ENCODE measurements at places on chromosomes 3 and 15.

DNA sequence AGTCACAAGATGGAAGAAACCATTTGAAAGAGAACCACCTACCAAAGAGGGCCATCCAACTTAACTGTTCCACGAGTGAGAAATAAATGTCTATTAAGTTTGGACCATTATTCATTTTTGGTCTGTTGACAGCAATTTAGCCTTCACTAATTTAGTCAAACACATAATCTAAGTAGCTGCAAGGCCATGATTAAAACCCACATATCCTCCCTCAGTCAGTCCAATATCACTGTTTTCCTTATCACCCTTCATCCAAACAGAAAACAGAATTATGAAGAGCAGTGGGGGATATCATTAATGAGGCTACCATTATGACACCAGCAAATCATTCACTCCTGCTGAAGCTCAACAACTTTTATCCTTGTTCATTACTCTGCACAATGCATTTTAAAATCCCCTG is 52.0 kb downstream of the PIK3CB start:
- DNase-seq: no peak

DNA sequence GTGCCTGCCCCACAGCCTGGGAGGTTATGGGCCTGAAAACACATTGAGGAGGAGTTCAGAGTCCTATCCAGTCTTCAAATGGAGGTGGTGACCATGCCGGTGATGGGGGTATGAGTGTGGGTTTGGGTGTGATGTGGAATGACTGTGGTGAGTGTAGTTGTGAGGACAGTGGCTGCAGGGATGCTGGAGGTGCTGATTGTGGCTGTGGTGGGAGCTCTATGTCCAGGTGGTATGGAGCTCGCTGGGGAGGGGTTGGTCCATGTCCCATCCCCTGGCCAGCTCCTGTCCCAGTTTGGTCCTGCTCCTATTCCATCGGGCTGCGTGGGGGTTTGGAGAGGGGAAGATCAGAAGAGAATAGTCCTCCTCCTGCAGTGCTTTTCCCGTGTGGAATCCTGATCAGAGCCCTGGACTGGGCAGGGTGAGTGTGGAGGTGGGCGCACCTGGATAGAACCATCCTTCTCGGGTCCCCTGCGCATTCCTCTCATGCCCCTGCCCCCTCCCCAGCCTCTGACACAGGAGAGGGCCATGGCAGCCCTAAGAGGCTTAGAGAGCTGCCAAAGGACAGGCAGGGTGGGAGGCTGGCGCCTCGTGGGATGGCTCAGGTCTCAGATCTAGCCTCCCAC is 23.0 kb upstream of the GOLGA6C start:
- DNase-seq: no peak

GRCh38 chr3:97863031-97863430 is 41.2 kb downstream of the CRYBG3 start:
- no peak for DNase-seq

DNA sequence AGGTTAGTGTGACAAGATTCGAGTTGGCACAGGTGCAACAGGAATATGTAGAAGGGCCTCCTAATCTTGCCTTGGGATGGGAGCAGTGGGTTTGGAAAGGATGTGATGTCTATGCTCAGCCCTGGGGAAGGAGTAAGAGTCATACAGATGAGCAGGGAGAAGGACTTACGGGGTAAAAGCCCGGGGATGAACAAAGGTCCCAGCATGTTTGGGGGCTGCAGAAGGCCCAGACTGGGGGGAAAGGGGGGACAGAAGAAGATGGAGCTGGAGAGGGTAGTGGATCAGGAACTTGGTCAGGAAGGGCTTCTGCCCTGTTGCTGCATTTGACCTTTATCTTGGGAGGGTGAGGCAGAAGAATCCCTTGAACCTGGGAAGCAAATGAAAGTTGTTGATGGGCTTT is 240.1 kb upstream of the ST8SIA2 start:
- no peak for DNase-seq

DNA sequence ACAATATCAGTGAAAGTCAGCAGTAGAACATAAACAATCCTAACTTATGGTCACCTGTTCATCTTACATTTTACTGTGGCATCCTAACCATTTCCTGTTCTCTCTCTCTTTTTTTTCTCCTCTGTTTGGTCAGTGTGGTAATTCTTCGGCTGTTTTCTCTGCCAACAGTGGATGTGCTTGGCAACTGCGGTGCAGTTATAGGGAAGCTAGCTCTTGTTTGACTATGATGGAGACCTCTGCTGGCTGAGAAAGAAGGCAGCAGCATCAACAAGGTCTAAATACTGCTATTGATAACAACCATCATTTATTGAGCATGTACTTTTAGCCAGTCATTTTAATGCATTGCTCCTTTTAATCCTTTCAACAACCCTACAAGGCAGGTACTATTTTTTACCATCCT is 723 bp upstream of the DRD3 start:
- no peak for DNase-seq

All from immature natural killer cell (primary cell).